ENCODE measurements at places on chromosomes 7 and 10. TPM values are rescaled to one million over a fixed set of nuclear protein-coding genes. Genes with fewer than 3 reads are reported as not detected.
A peak's percentile ranks its signal among the peaks of the same experiment; 100 is the strongest.

- peak overlapping the region; percentile 77 for H3K27ac ChIP-seq
- peak overlapping the region; percentile 66 for H3K4me3 ChIP-seq
- no peaks in the 10 kb centered on the region for H3K36me3 ChIP-seq
- peak; percentile 88 for DNase-seq
- peaks cover 45% of the 10 kb centered on the region for H3K4me1 ChIP-seq
- peaks cover 24% of the 10 kb centered on the region for H3K27me3 ChIP-seq
Measured at GRCh38 chr10:70477661-70478162, 855 bp upstream of the PALD1 start.

Gene CPXM2
- 38.2 TPM for total RNA-seq

DNA sequence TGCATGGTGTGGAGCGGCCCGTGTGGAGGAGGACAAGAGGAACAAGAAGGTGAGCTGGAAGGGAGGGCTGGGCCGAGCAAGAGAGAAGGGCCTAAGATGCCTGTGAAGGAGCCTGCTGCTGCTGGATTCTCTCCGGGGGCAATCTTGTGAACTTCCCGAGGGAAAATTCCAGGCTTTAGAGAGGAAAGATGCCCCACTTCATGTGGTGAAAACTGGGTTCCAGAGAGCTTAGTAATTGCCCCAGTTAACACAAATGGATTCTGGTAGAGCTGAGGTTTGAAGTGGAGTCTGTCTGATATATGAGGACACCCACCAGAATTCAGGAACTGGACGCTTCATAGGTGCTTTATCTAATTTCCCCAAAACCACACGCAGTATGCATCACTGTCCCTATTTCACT is 114.1 kb upstream of the ZMIZ1 start:
- DNase-seq, result no peak
- H3K27ac ChIP-seq, result no peak overlapping the region
- H3K4me3 ChIP-seq, result no peak overlapping the region
- no peaks in the 10 kb centered on the region for H3K27me3 ChIP-seq
- H3K4me1 ChIP-seq, result peaks cover 23% of the 10 kb centered on the region
- no peaks in the 10 kb centered on the region for H3K36me3 ChIP-seq

DNA sequence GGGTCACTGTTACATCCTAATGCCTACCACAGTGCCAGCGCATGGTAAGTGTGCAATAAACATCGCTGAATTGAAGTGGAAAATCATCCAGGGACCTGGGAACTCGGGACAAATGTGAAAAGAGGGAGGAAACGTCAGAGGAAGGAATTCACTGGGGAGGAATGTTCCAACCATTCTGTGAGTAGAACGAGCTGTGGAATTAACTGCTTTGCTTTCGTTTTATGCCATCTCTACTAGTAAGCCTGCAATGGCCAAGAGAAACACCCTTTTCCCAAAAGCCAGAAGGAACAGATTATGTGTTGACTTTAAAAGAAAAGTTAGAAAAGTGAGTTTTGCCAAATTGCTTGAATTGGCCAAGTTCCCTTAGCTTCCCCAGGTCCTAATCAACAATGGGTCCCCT is 1044.9 kb downstream of the TYW1 start:
- DNase-seq, result no peak
- H3K4me3 ChIP-seq, result no peak overlapping the region
- H3K27me3 ChIP-seq, result peaks cover 3% of the 10 kb centered on the region
- H3K4me1 ChIP-seq, result no peaks in the 10 kb centered on the region
- no peak overlapping the region for H3K27ac ChIP-seq
- H3K36me3 ChIP-seq, result no peaks in the 10 kb centered on the region

DNA sequence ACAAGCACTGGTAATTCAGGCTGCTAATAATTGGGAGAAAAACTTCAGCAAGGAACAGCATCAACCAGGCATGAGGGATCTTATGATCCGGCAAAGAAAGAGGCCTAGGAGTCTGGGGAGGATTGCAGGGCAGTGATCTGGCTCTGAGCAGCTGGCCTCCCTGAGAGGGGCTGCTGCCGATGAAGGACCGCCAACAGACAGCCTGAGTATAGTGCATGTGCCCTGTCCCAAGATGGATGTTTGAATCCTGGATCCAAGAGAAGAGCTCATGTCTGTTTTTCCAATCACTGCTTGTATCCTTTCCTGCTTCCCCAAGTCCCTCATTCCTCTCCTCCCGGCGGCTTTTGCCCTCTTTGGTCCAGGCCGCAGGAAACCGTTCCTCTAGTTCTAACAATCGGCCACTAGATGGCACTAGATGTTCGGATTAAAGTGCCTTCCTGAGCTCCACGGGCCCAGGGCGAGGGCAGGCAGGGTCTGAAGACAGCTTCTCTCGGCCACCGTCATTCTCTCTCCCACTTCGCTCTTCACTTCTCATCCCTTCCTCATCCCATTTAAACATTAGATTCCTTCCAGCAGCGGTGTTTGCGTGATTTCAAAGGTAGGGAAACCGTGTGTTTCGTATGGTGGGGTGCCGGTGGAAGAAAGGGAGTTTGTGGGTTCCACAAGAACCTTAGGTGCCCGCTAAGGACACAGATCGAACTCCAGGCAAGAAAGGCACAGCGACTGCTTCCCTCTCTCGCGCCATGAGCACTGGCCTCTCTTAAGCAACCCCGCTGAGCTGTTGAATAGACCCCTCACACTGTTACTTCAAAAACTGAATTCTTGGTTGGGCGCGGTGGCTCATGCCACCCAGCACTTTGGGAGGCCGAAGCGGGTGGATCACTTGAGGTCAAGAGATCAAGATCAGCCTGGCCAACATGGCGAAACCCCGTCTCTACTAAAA is 82.4 kb downstream of the ADCYAP1R1 start:
- DNase-seq, result no peak
- no peak overlapping the region for H3K27ac ChIP-seq
- H3K27me3 ChIP-seq, result no peaks in the 10 kb centered on the region
- H3K4me3 ChIP-seq, result no peak overlapping the region
- no peaks in the 10 kb centered on the region for H3K36me3 ChIP-seq

- peaks cover 59% of the 10 kb centered on the region for H3K4me1 ChIP-seq
- DNase-seq, result peak; percentile 87
- no peaks in the 10 kb centered on the region for H3K27me3 ChIP-seq
- peak overlapping the region; percentile 81 for H3K27ac ChIP-seq
- H3K36me3 ChIP-seq, result no peaks in the 10 kb centered on the region
Measured at GRCh38 chr10:14659626-14660196, 115.0 kb downstream of the FAM107B start.

Gene RAB18
- 86.0 TPM for total RNA-seq

- no peak overlapping the region for H3K27ac ChIP-seq
- H3K4me1 ChIP-seq, result no peaks in the 10 kb centered on the region
- H3K27me3 ChIP-seq, result no peaks in the 10 kb centered on the region
Measured at GRCh38 chr7:34845666-34846361, 187.8 kb downstream of the NPSR1 start.

DNA sequence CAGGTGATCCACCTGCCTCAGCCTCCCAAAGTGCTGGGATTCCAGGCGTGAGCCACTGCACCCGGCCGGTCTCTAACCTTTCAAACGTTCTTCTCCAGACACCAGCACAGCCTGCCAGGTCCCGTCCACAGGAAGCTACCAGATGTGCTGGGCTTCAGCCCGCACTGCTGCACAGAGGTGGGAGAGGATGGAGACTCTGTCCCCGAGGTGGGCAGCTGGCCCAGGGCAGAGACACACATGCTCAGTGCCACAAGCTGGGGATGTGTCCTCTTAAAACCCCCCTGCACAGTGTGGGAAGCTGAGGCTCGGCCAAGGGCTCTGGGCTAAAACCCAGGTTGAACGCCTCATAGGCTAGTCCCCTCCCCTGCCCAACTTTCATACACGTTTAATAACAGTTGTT is 9.4 kb downstream of the NUDT1 start:
- no peak for DNase-seq
- peak overlapping the region; percentile 69 for H3K27ac ChIP-seq
- H3K27me3 ChIP-seq, result no peaks in the 10 kb centered on the region
- H3K4me3 ChIP-seq, result no peak overlapping the region
- peaks cover 22% of the 10 kb centered on the region for H3K4me1 ChIP-seq

- H3K27me3 ChIP-seq, result no peaks in the 10 kb centered on the region
- H3K27ac ChIP-seq, result no peak overlapping the region
- no peak for DNase-seq
- no peaks in the 10 kb centered on the region for H3K4me1 ChIP-seq
- H3K4me3 ChIP-seq, result no peak overlapping the region
Measured at GRCh38 chr10:82267960-82268359, 393.0 kb downstream of the NRG3 start.

Gene HOXA4
- total RNA-seq, result 2.7 TPM

GRCh38 chr10:11993834-11994468 is 48.7 kb downstream of the UPF2 start:
- H3K27me3 ChIP-seq, result no peaks in the 10 kb centered on the region
- no peak overlapping the region for H3K4me3 ChIP-seq

- no peak overlapping the region for H3K4me3 ChIP-seq
- peak; percentile 66 for DNase-seq
- H3K27me3 ChIP-seq, result no peaks in the 10 kb centered on the region
- no peaks in the 10 kb centered on the region for H3K4me1 ChIP-seq
Measured at GRCh38 chr7:135185471-135186260, 15.2 kb upstream of the CYREN start.

DNA sequence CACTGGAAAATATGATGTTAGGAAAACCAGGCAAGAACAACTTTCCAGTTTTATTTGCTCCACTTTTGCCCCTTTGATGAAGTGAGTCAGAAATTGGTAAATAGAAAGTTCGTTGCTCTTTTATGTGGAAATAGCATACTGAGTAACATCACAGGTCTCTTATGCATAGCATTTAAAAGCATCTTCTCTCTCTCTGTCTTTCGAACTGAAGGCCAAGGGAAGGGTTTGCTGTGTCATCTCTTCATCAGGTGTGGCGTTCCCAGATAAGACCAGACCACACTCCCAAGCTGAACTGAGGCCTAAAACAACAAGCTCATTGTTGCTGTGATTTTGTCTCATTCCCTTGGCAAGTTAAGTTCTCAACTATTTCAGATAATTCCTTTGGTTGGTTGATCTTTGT is 131.8 kb upstream of the GRB10 start:
- no peaks in the 10 kb centered on the region for H3K4me1 ChIP-seq
- H3K36me3 ChIP-seq, result no peaks in the 10 kb centered on the region
- H3K4me3 ChIP-seq, result no peak overlapping the region
- no peaks in the 10 kb centered on the region for H3K27me3 ChIP-seq
- DNase-seq, result no peak
- no peak overlapping the region for H3K27ac ChIP-seq

- no peaks in the 10 kb centered on the region for H3K36me3 ChIP-seq
- H3K4me1 ChIP-seq, result peaks cover 97% of the 10 kb centered on the region
- H3K4me3 ChIP-seq, result peak overlapping the region; percentile 8
- no peaks in the 10 kb centered on the region for H3K27me3 ChIP-seq
- no peak overlapping the region for H3K27ac ChIP-seq
Measured at GRCh38 chr10:44961931-44962750, 2.5 kb downstream of the RASSF4 start.

DNA sequence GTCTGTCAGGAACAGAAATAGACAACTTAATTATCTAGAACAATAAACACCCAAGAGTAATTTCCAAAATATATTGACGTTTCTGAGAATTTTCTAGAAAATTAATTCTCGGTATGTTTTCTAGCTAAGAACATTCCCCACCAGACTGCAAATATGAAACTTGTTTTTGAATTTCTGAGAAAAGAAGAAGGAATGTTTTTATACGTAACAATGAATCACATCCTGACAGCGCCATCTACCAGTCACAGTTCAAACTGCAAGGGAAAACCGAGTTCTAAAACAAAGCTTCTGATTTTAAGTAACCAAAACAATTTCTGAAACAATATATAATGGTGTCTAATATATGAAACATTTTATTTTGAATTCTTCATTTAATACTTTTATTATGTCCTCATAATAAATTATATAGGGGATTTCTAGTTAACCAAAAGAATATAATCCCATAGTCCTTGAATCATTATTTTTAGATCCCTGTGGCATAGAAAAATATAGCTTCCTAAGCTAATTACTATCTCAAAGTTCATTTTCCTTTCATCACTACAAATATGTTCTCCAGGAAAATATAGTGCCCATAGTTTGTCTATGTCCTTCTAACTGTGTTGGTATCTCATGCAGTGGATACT is 34.5 kb upstream of the MEOX2 start:
- H3K36me3 ChIP-seq, result no peaks in the 10 kb centered on the region
- no peaks in the 10 kb centered on the region for H3K27me3 ChIP-seq
- H3K4me3 ChIP-seq, result no peak overlapping the region
- H3K27ac ChIP-seq, result no peak overlapping the region
- H3K4me1 ChIP-seq, result no peaks in the 10 kb centered on the region

DNA sequence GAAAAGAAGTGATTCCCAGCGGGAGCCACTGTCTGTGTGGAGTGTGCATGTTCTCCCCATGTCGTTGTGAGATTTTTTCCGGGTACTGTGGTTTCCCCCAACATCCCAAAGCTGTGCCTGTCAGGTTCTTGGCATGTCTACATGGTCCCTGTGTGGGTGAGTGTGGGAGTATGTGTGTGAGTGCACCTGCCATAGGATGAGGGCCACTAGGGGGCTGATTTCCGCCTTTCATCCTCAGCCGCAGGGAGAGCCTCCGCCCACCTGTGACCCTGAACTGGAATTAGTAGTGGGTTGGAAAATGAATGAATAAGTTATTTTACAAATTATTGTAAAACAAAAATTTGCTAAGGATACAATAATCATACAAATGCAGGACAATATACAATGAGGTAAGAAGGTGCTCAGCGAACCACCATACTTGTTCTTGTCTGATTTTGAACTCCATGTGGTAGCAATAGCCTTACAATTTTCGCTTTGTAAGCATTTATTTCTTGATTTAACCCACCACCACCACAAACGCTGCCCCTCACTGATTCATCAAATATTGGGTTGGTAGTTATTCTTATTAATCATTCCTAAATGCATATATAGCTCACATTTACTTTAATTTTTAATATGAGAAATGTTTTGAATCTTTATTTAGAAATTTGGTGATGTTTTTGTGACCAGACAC is 641.2 kb upstream of the VSTM2A start:
- H3K27me3 ChIP-seq, result no peaks in the 10 kb centered on the region
- no peak overlapping the region for H3K27ac ChIP-seq
- DNase-seq, result no peak
- no peaks in the 10 kb centered on the region for H3K36me3 ChIP-seq

Gene LRMDA
- total RNA-seq, result 45.3 TPM

DNA sequence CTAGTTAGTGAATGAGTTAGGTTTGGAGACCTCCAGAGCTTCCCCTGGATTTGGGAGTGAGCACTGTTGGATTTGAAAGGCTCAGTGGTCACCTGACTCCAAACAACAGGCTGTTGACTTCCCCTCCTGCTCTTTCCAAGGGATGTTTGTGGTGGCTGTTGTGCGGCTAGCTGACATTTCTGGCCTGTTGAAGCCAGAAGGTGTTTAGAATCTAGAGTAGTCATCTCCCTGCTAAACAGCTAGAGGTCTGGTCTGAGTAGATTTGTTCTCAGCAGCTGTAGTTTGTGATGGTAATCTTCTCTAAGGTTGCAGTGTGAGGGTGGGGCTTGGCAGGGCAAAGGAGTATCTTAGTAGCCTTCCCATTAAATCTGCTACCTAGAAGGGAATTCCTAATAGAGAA is 30.1 kb downstream of the BPGM start:
- DNase-seq, result no peak
- peaks cover 7% of the 10 kb centered on the region for H3K36me3 ChIP-seq
- H3K4me1 ChIP-seq, result no peaks in the 10 kb centered on the region

Gene ITIH5
- total RNA-seq, result 1.9 TPM

Gene CRPPA
- total RNA-seq, result 0.85 TPM
